ENCODE measurements at places on chromosomes 16 and 17.

GRCh38 chr16:84552135-84552534 is 47.7 kb upstream of the MEAK7 start:
- DNase-seq: no peak

GRCh38 chr16:31005350-31006085 is 4.9 kb downstream of the STX1B start:
- no peak for DNase-seq

- DNase-seq: no peak
Observed at GRCh38 chr16:79723583-79724168, 123.1 kb upstream of the MAF start.

- DNase-seq: no peak
Observed at GRCh38 chr16:12265108-12265507, 288.6 kb downstream of the SNX29 start.

DNA sequence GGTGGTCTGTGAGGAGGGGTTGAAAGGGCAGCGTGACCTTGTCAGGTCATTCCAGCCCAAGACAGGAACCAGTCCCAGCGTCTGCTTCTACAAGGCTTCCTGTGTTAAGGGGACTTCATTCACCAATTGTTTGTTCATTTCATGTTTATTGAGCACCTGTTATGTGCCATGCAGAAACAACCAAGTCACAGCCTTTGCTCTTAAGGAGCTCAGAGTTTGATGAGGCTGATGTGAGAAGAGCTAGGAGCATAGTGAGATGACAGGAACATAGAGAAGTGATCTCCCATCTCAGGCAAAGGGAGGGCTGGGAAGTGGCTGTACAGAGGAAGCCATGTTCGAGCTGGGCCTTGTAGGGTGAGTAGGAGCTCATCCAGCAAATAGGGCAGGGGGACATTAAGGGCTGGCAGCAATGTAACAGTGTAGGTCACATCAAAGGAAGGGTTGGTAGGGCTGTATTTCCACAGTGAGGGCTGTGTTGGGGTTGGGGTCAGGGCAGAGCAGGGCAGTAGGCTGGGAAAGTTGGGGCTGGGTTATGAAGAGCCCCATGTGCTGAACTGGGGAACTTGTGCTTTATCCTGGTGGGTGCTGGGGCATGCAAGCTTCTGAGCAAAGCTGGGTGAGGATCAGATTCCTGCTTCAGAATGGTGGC is 79.8 kb downstream of the ARHGAP23 start:
- no peak for DNase-seq

DNA sequence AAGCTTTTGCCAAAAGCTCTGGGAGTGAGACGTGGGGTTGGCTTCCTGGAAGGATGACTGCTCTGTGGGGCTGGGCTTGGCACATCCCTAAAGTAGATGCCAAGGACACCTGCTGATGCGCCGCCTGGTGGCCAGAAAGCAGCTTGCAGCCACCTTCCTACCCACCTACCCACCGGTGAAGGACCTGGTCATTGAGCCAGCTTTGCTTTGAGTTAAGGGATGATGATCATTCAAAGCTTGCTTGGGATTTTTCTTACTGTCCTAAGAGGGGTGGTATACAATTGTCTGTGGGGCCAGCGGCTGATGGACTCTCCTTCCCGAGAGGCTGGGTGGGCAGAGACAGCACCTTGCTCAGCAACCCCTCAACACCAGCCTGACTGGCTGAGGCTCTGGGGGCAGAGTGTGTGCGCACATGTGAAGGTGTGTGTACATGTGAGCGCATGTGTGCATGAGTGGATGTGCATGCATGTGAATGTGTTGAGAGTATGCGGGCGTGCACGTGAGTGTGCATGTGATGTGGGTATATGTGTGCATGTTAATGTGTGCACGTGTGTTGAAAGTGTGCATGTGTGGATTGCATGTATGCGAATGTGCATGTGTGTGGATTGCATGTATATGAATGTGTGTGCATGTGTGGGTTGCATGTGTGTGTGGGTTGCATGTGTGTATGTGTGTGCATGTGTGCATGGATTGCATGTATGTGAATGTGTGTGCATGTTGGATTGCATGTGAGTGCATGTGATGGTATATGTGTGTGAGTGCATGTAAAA is 18.6 kb downstream of the C1QTNF1 start:
- DNase-seq: peak; percentile 58

GRCh38 chr17:28498652-28499363 is 7.3 kb upstream of the FOXN1 start:
- DNase-seq: no peak

DNA sequence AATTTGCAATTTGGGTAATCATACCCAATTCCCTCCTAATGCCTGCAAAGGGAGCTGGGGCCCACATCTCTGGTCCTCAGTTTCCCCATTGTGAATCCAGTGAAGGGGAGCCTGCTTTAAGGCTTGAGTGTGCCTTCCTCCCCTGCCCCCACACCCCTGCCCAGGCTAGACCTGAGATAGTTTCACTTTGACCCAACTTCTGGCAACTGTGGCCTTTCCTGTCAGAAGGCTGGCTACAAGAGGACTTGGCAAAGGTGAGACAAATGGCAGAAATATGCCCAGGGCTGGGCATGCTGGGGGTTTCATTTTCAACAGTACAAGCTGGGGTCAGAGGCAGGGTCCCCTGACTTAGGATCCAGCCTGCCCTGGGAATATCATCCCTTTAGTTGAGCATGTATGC is 10.0 kb downstream of the SOCS1 start:
- peak; percentile 80 for DNase-seq

All from RPMI8226 (cell line).